ENCODE measurements at places on chromosomes 2 and 18.

GRCh38 chr18:14767474-14767873 lies 19.5 kb downstream of the ANKRD30B start:
- DNase-seq: no peak

DNA sequence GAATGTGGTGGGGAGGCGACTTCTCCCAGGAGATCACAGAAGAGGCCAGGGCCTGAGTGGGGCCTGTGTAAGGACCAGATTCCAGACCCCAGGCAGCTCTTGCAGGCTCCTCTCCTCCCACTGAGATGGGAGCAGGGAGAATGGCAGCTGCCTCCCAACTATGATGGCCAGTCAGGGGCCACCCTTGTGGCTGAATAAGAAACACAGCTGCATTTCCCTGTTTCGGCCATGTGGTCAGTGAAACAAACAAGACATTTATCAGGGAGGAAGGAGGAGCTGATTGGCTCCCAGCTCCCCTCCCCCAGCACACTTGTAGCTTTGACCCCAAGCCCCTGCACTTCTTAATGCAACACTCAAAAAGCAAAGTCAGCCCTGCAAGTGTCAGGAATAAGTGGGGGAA lies 143.5 kb downstream of the CELF4 start:
- DNase-seq: no peak

- DNase-seq: no peak
Measured at GRCh38 chr18:44726059-44726421, 45.4 kb downstream of the SETBP1 start.

DNA sequence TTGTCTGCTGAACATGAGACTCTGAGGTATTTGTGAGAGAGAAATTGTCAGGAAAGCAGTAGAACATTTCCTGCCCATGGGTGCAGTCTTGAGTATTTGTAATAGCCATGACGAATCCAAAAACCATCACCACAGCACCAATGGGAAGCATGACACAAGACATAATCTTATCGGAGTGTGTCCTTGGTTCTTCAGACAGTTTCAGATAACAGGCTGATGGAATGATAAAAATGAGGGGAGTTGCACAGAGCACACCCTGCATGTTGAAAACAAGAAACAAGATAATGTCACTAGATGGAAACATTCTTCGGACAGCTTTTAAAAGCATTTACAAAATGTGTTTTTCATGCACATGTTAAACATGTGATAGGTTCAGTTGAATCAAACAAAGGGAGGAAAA lies 56.9 kb downstream of the SLC38A11 start:
- DNase-seq: no peak

DNA sequence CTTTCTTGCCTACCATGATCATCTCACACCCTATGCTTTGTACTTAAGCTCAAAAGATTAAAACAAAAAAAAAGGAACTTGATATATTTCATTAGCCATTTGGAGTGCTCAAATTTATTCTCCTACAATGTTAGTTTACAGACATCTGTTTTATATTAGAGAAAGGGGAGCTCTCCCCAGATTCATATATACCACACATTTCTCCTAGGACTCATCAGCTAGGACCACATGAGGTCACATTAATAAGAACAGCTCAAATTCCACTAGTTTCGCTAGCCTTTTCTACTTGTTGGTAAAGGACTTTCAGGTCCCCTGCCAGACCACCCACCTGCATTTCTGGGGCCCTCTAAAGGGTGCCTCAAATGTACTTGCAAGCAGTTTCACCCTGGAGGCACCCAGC lies 151.2 kb upstream of the MMADHC start:
- no peak for DNase-seq

DNA sequence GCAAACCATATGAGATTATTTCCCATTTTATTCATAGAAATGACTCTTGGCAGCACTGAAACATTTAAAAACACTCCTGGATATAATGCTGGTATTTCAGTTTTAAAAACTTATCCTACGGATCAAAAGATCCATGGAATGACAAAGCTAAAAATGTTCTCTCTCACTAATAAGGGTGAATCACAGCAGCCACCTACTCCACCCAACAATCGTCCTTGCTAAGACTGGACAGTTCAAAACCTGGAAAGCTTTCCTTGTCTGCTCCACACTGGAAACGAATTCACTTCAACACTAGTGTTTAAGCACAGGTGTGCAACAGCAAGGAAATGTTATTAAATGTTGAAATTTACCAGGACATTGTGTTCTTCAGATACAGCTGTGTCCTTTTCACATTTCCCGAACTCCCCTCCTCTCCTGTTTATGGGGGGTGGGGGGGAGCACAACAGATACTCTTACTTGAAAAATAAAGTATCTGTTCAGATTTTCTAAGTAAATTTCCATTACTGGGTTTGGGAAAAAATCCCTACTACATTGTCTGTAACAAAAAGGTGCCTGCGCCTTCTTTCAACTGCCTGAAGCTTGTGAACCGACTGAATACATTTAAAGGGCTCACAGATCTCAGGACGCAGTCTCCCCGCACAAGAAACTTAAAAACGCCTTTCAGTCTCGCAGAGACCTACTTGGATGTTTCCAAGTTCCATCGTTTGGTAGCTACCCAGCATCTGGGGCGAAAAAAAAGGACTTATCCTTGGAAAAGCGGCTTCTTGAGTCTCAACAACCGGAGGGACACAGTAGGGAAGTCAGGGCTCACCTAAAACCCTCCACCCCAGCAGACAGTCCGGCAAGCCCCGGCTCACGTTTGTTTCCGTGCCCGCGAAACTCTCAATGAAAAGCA lies 1.3 kb downstream of the YWHAQ start:
- no peak for DNase-seq

GRCh38 chr18:63005306-63005705 lies 290.0 kb downstream of the PHLPP1 start:
- no peak for DNase-seq

GRCh38 chr18:35711227-35711626 lies 129.7 kb downstream of the GALNT1 start:
- no peak for DNase-seq

DNA sequence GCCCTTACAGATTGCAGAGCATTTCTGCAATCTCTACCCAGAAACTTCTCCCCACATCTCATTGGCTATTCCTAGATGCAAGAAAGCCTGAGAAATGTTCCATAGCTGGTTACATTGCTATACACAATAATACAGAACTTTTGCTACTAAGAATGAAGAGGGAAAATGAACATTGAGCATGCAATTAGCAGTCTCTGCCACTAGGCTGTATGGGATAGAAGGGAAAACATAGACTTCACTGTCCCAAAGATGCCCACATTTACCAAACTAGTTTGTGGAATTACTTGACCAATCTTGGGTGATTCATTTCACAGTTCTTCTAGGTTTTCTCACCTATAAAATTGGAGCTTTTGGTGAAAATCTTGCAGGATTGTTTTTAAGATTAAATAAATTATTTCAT lies 265.7 kb upstream of the NT5C1B start:
- no peak for DNase-seq
